ENCODE measurements at places on chromosomes 5 and 9. TPM values are rescaled to one million over a fixed set of nuclear protein-coding genes. Genes with fewer than 3 reads are reported as not detected.

DNA sequence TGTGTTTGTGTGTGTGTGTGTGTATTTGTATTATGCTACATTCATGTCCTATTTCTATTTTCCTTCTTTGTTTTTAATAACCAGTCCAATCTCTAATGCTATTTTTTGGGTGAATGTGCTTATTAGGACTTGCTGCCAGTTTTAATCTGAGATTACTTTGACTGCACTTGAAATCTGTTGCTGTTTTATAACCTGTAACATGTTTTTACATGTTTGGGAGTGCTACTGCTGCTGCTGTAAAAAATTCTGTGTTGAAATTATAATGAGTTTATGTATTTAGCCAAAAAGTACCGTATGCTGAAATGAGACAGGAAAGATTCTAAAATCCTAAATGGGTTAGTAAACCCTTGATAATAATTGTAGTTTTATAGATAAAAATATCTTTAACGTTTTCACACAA, 104.7 kb upstream of the SSBP2 start:
- H3K27me3 ChIP-seq = no peaks in the 10 kb centered on the region
- DNase-seq = no peak
- no peak overlapping the region for H3K27ac ChIP-seq
- no peaks in the 10 kb centered on the region for H3K36me3 ChIP-seq
- H3K4me3 ChIP-seq = no peak overlapping the region

DNA sequence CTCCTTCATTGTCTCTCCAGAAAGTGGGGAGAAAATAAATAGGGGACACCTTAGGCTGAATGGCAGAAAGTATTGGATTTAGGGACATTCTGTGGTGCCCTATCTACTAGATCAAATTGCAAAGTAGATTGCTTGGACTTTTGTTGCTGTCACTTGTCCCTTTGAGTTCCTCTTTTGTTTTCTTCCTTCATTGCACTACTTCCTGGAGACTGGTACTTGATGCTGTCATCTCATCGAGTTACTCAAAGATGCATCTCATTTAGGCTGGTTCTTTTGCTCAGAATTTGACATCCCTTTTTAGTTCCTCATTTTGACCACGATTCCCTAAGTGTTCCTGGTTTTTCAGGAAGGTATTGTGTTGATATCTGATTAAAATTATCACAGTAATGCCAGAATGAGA, 137.6 kb downstream of the ADGRV1 start:
- no peak overlapping the region for H3K27ac ChIP-seq
- no peaks in the 10 kb centered on the region for H3K36me3 ChIP-seq

DNA sequence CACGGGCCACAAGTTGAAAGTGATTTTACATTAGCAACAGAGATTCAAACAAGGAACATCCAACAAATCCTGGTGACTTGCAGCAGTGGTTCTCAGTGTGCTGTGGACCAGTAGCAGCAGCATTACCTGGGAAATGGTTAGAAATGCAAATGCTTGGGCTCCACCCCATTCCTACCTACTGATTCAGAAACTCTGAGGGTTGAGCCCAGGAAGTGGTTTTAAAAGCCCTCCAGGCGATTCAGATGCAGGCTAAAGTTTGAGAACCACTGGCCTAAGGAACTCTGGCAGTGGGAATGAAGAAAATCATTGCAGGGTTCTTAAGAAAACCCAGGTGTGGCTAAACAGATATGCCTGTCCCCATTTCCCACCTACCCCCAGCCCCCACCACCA, 398.8 kb downstream of the ENC1 start:
- no peak for DNase-seq
- no peaks in the 10 kb centered on the region for H3K27me3 ChIP-seq
- no peaks in the 10 kb centered on the region for H3K36me3 ChIP-seq

DNA sequence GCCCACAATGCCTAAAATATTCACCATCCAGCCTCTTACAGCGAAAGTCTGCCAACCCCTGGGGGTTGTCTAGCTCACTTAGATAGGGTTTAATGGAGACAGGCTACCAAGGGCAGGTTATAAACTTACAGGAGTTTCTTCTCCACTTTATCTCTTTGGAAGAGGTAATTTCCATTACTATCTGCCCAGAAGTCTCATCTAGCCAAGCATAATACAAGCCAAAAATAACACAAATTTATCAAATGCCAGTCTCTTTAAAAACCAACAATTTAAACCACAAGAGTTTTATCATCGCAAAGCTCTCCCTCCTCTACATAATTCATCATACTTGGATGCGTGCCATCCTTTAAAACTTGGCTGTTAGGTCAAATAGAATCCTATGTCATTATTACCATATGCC, 6.2 kb downstream of the RBM22 start:
- no peak for DNase-seq
- no peaks in the 10 kb centered on the region for H3K27me3 ChIP-seq
- H3K4me3 ChIP-seq = no peak overlapping the region
- no peak overlapping the region for H3K27ac ChIP-seq
- peaks cover 4% of the 10 kb centered on the region for H3K4me1 ChIP-seq

DNA sequence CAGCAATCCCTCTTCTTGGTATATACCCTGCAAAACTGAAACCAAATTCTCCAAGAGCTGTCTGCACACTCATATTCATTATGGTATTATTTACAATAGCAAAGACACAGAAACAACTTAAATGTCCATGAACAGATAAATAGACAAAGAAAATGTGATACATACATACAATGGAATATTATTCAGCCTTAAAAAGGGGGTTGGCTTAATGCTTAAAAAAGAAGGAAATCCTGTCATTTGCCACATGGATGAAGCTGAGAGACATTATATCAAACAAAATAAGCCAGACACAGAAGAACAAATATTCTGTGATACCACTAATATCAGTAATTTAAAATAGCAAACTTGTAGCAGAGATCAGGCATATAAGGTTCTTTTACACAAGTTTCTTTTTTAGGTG, 46.5 kb upstream of the GAS1 start:
- no peak overlapping the region for H3K27ac ChIP-seq
- no peak for DNase-seq
- no peaks in the 10 kb centered on the region for H3K27me3 ChIP-seq
- peaks cover 2% of the 10 kb centered on the region for H3K4me1 ChIP-seq
- no peaks in the 10 kb centered on the region for H3K36me3 ChIP-seq

- DNase-seq = no peak
- no peaks in the 10 kb centered on the region for H3K27me3 ChIP-seq
- H3K4me1 ChIP-seq = no peaks in the 10 kb centered on the region
Observed at GRCh38 chr5:101943784-101944183, 352.3 kb downstream of the SLCO4C1 start.

- no peak for DNase-seq
- H3K4me1 ChIP-seq = no peaks in the 10 kb centered on the region
- H3K27ac ChIP-seq = no peak overlapping the region
- no peaks in the 10 kb centered on the region for H3K36me3 ChIP-seq
- no peak overlapping the region for H3K4me3 ChIP-seq
Observed at GRCh38 chr5:72723581-72723980, 92.9 kb upstream of the TNPO1 start.

DNA sequence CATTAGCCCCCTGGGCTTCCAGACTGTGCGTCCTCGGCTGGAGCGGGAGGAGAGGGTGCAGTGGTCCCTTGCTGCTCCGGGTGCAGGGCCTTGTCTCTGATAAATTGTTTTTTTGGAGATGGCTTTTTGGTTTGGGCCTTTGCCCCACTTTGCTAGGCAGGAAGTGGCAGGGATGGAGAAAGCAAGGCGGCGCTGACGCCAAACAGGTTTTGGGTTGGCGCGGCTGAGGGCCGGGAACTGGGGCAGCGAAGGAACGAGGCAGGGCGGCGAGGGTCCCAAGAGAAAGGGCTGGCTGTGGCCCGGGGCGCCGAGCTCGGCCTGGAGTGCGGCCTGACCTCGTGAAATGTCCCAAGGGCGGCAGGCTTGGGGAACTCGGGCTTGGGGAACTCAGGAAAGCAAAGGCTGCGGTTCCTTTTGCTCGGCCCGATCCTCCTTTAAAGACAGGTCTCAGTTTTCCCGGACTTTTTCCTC, 4.1 kb downstream of the LHX2 start:
- peaks cover 83% of the 10 kb centered on the region for H3K27me3 ChIP-seq
- H3K27ac ChIP-seq = no peak overlapping the region
- H3K36me3 ChIP-seq = no peaks in the 10 kb centered on the region
- DNase-seq = no peak
- H3K4me3 ChIP-seq = no peak overlapping the region

GRCh38 chr9:80732506-80732905, 956.8 kb downstream of the TLE1 start:
- H3K4me3 ChIP-seq = no peak overlapping the region
- DNase-seq = no peak
- H3K27me3 ChIP-seq = no peaks in the 10 kb centered on the region
- no peak overlapping the region for H3K27ac ChIP-seq

DNA sequence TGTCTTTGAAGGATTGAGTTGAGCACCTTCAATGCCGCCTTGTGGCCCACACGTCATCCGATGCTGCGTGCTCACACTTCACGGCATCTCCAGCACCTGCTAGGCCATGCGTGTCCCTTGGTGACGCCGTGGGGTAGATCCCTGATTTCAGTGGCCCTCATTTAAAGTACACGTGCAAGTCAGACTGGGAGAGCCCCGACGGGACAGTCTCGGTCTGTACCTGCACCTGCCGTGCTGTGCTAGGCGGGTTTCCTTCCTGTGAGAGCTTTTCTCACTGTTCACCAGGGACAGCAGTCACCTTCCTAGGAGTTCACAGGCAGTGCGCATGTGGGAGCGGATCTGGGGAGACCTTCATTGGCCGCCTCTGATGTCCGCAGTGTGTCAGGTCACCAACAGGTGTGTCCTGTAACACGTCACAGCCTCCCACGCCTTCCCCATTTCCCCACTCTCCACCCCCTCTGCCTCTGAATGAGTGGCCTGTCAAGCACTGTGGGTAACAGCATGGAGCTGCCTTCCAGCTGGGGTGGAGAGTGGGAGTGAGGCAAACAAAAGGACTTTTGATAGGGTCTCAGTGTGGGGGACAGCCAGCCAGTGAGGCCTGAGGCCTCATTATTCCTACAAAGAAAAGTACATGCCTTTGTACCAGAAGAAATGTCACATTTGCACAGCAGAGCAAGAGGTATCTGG, 236.4 kb downstream of the FANCC start:
- H3K36me3 ChIP-seq = peaks cover 11% of the 10 kb centered on the region
- H3K27me3 ChIP-seq = no peaks in the 10 kb centered on the region
- no peak for DNase-seq
- H3K4me1 ChIP-seq = no peaks in the 10 kb centered on the region
- no peak overlapping the region for H3K27ac ChIP-seq

- no peaks in the 10 kb centered on the region for H3K4me1 ChIP-seq
- H3K27ac ChIP-seq = no peak overlapping the region
- H3K36me3 ChIP-seq = no peaks in the 10 kb centered on the region
- no peak overlapping the region for H3K4me3 ChIP-seq
- no peaks in the 10 kb centered on the region for H3K27me3 ChIP-seq
Observed at GRCh38 chr5:65830856-65831255, 95.5 kb upstream of the ERBIN start.

GRCh38 chr5:154630410-154630809, 124.8 kb upstream of the LARP1 start:
- H3K4me3 ChIP-seq = no peak overlapping the region
- DNase-seq = no peak
- no peak overlapping the region for H3K27ac ChIP-seq
- no peaks in the 10 kb centered on the region for H3K27me3 ChIP-seq
- H3K36me3 ChIP-seq = no peaks in the 10 kb centered on the region

KIAA1958 gene
- 1.8 TPM for polyA plus RNA-seq

OSTF1 gene
- polyA plus RNA-seq = 80.5 TPM

NOL8 gene
- 51.3 TPM for polyA plus RNA-seq

LCN15 gene
- 0.43 TPM for polyA plus RNA-seq

PCDHGA4 gene
- 0.11 TPM for polyA plus RNA-seq

LHX3 gene
- polyA plus RNA-seq = 0.23 TPM

OGN gene
- polyA plus RNA-seq = 3.4 TPM

BSPRY gene
- polyA plus RNA-seq = 6.1 TPM

MCIDAS gene
- 0.11 TPM for polyA plus RNA-seq

ELL2 gene
- 22.5 TPM for polyA plus RNA-seq

CCL21 gene
- 16.6 TPM for polyA plus RNA-seq

ADAM19 gene
- polyA plus RNA-seq = 6.9 TPM
